ENCODE measurements at places on chromosomes 7 and 10.

- DNase-seq, result no peak
Measured at GRCh38 chr10:94416896-94417295, 14.6 kb downstream of the TBC1D12 start.

GRCh38 chr7:101995121-101995520, 177.7 kb downstream of the CUX1 start:
- DNase-seq, result no peak

GRCh38 chr10:43201545-43202131, 63.4 kb downstream of the CSGALNACT2 start:
- peak; percentile 25 for DNase-seq

GRCh38 chr10:112810711-112811151, 139.3 kb upstream of the TCF7L2 start:
- DNase-seq, result peak; percentile 20

DNA sequence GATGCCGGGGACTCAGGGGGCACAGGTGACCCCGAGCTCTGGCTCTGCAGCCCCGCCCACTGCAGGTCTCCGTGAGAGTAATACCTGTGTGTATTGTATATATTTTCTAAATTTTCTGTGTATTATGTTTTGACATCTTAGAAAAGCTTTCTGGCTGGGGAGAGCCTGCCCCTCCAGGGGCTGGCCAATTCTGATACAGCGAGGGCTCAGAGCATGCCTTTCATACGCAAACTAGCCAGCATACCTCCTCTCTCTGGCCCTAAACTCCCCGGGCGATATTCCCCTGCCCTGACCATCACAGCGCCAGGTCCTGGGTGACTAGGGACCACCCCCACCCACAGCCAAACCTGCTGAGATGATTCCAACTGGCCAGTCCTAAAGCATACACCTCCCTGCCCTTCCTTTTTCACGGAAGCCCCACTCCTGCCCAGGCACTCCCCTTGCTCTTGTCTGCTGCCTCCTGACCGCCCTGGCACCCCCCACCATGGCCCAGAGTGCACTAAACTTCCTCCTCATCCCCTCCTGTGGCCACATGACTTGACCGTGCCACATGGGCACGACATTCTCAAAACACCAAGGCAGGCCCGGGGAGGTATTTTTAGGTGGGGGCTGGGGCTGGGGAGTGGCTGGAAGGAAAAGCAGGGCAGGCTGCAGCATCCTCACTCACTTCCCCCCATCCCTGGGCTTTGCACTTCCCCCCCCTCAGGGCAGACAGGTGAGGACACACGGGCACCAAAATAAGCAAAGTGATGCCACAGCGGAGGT, 61.5 kb downstream of the INSIG1 start:
- DNase-seq, result no peak

GRCh38 chr7:82105463-82105862, 335.6 kb upstream of the HGF start:
- no peak for DNase-seq

- DNase-seq, result no peak
Measured at GRCh38 chr7:30645661-30646060, 36.6 kb downstream of the CRHR2 start.

DNA sequence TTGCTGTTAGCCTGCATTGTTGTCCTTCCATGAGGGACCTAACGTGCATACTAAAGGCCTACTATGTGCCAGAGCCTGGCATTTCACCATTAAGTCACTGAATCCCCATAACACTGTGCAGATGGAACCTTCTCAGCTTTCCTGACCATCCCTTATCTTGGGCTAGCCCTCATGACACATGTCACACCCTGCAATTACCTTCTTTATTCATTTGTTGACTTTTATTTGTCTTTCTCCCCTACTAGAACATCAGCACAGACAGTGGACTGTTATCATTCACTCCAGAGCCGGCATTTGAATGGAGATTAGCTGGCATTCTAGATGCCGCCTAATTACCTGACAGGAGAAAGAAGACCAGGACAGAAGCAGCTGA, 471.1 kb upstream of the GALNT17 start:
- no peak for DNase-seq

GRCh38 chr7:131466735-131467365, 89.6 kb downstream of the PODXL start:
- no peak for DNase-seq

GRCh38 chr7:100684534-100685042, 9.5 kb downstream of the GIGYF1 start:
- DNase-seq, result no peak

DNA sequence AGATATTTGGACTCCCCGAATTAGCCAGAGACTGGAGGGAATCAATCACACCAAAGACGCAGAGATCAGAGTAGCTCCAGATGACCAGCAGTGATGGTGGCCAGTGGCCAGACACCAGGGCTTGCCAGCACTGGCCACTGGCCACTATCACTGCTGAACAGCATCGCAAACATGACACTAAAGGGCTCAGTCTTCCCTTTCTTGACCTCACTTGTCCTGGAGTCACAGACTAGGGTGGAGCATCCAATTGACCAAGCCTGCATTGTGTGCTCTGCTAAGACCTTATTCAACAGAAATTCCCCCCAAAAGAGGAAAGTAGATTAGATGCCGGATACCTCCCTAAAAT, 234.7 kb downstream of the CREB5 start:
- DNase-seq, result no peak

All from H9 (cell line).